Right cardiac atrium (tissue), 5 donors: ENCODE measurements at places on chromosomes 3 and 15. TPM values are rescaled to one million over a fixed set of nuclear protein-coding genes. Genes with fewer than 3 reads are reported as not detected.

- DNase-seq = no peak
These were observed 11.8 kb upstream of the EID1 start for GRCh38 chr15:48866141-48866563.

DUT gene
- 71.0 TPM for total RNA-seq

CAV3 gene
- 21.7 TPM for total RNA-seq

LEKR1 gene
- 1.6 TPM for total RNA-seq

ATP13A5 gene
- total RNA-seq = not detected

DNA sequence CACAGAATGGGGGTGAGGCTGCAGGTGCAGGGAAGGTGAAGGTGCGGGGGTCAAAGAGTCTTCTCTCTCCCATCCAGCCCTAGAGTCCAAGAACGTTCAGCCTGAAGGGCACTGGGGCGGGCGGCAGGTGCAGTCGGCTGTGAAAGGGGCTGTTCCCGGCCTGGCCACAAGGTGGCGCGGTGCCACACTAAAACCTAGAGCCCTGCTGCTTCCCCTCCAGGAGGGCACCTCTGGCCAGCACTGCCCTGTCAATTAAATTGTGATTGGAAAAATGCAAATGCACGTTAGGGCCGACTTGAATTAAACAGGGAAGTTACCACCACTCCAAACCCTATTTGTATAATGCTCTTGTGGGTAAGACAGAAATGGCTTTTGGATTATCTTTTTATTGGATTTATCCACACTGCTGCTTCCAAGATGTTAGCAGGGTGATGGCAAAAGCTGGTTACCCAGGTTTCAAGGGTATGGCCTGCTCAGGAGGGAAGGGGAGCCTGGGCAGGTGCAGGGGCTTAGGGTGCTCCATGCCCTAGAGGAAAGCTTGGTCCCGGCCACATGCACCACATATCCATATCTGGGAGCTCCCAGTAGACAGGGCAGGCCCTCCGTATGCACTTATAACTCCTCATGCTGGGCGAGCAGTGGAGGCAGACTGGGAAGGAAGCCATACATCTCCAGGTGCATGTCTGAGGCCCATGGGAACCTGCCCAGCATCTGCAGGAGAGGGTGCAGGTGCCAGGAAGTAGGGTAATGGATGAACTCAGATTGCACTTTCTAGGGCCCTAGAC lies 119.8 kb downstream of the ADCY5 start:
- peak; percentile 92 for DNase-seq

GOLGA8Q gene
- 6.8 TPM for total RNA-seq

DNA sequence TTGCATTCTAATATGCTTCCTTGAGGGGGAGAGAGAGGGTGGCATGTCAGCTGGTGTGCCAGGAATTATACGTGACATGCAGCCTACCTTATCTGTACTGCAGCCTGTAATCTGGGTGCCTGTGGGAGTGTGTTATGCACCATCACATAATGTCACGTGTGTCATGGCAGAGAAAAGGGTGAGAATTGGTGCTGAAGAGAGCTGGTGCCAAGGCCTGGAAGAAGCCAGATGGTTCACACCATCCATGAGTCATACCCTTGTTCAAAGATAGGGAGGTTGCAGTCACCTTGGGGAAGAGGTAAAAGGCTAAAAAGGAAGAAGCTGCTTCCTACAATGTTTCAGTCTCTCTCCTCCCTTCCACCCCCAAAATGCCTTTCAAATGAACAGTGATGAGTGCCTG lies 5.3 kb downstream of the BRPF1 start:
- DNase-seq = no peak

SLC22A14 gene
- total RNA-seq = 0.14 TPM

CHDH gene
- 6.0 TPM for total RNA-seq

- DNase-seq = no peak
These were observed 319.1 kb downstream of the OXSM start for GRCh38 chr3:26108846-26109489.

GRCh38 chr3:87084868-87085267 lies 93.9 kb upstream of the VGLL3 start:
- DNase-seq = no peak

GRCh38 chr3:190862209-190863118 lies at the start of gene GMNC:
GMNC (minus strand) TSS chr3:190862694; CDS start chr3:190862615, 79 bp downstream.
- peak; percentile 92 for DNase-seq

DNA sequence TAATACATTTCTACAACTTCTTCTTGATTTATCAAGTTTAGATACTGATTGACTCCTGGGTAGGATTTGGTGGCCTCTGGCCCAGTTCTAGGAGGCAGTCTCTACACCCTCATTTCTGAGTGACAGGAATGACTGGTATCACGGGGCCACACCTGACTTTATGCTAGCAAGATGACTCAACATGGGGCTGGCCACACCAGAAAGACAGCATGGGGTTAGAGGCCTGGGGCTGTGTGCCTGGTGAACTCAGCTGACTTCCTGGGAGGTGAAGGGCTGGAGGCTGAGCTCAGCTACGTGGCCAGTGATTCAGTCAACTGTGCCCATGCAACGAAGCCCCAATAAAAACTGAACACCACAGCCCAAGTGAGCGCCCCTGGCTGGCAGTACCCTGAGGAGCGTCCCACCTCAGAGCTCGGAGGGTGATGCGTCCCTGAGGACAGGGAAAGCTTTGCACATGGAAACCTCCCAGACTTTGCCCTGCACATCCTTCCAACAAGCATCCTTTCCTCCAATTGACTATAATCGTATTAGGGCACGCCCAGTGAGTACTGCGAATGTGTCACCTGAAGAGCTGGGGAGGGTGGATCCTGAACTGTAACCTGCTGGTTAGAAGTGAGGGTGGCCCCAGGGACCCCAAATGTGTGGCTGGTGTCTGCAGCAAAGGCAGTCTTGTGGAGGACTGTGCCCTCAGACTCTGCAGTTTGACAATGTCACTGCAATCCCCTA lies 57.2 kb downstream of the NIPA2 start:
- no peak for DNase-seq

DNA sequence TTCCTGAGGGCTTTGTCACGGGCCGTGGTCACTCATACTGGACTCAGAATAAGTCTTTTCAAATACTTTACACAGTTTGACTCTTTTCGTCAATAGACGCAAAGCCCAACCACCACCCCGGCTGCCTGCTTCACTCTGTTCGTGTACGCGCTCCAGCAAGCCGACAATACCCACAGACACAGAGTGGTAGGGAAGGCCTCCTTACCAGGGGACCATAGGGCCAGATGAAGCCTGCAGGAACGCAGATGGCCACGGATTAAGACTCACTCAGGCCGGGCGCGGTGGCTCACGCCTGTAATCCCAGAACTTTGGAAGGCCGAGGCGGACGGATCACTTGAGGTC lies 29.7 kb downstream of the EFCAB12 start:
- no peak for DNase-seq

- no peak for DNase-seq
These were observed 26.7 kb downstream of the GBE1 start for GRCh38 chr3:81734742-81735141.

CCDC13 gene
- 1.8 TPM for total RNA-seq

GRCh38 chr15:29624271-29624670 lies 198.0 kb downstream of the TJP1 start:
- DNase-seq = no peak

DNA sequence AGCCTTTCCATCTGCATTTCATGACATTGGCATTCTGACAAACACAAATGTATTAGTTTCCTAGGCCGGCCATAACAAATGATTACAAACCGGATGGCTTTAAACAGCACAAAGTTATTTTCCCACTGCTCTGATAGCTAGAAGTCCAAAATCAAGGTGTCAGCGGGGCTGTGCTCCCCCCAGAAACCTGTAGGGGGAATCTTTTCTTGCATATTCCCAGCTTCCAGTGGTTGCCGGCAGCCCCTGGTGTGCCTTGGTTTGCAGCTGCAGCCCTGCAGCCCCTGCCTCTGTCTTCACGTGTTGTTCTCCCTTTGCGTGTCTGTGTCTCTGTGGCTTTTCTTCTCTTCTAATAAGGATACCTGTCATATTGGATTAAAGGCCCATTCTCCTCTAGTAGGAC lies 79.0 kb upstream of the CDV3 start:
- DNase-seq = no peak

SLC12A1 gene
- not detected for total RNA-seq

DNA sequence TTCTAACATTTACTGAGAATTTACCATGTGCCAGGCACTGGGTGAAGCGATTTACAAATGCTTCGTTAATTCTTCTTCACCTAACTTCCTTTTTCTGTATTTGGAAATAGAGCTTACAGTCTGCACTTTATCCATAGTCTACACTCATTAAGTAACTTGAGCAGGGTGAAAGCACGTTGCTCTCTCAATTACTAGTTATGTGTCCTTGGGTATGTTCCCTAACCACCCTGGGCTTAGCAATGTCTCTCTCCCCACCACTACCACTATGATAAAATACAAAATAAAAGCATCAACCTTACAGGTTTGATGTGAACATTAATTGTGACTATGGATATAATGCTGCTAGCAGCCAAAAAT lies 172.9 kb upstream of the SLC2A2 start:
- DNase-seq = no peak

DNA sequence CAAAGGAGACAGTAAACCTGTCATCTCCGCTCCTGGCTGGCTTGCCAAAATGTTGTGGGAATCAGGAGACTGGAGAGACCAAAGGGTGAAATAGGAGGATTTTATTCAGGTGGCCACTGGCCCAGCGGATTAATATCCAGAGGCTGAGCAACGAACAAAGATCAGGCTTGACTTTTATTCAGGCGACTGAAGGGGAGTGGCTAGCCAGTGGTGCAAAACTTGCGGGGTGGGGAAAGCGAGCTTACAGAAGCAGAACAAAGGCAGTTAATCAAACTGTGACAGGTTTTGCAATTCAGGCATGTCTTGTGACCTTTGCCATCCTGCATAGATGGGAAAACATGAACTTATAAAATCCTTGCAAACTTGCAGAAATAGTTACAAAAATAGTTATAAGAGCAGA lies 19.8 kb upstream of the ACAD9 start:
- no peak for DNase-seq

DNA sequence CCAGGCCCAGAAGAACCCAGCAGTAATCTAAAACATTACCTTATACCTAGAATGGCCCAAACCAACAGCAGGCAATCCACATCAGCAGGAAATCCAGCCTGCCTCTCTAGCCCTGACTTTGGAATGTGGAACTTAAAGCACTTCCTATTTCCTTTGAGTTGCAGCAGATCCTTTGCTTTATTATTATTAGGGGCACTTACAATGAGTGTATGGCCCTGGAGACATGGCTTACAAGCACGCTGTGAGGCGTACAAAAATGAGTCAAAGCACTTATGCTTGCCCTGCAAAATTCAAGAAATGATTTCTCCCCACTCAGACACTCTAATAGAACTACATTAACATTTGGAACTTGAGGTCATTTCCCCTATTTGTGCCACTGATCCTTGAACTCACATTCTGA lies 9.5 kb upstream of the KNSTRN start:
- no peak for DNase-seq

SIN3A gene
- total RNA-seq = 38.3 TPM
